GM13977 (cell line): ENCODE measurements at places on chromosomes 2 and 18.

DNA sequence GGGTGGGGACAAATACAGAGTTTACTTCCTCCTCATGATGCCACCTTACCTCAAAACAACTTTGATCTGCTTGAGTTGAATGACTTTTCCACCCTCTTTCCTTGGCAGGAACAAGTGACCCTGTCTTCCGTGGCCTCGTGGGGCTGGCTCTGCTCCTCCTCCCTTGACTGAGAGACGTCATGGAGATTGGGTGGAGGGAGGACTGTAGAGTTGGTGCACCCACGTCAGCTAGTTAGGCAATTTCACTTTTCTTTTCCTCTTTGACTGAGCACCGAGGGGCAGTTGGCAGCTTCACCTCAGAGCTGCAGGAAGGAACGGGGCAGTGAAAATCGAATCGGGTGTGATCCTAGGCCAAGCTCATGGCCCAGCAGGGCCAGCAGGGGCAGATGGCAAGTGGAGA, at the start of gene SP140:
TSS of gene SP140 (plus strand) at position 251 of the 400 bp plus-strand sequence. CDS start at position 360, 109 bp downstream.
- DNase-seq = peak; percentile 64

DNA sequence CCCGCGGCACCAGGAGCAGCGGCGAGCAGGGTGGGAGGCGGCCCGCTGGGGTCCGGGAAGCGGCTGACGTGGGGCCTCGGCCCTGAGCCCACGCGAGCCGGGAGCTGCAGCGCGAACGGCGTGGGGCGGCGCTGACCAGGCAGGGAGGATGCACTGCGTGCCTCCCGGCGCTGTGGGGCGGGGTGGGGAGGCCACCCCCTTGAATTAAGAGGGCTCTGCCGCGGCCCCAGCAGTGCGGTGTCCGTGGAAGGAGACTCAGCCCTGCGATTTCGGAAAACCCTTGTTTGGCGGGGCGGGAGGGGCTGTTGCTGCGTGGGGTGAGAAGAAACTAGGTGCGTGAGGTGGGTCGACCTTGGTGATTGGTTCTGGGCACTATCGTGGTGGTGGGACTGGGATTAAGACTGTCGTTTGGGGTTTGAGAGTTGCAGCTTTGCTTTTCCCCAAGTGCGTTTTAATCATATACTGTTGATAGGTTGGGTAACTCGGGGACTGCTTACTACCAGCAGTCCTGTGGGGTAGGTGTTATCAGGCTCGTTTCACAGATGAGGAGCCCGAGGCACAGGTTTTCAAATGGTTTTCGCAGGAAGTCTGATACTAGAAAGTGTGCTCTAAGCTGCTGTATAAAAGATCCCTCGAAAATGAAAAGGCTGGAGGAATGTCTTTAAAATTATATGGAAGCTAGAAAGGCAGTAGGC, 722 bp downstream of the ACSL3 start:
- DNase-seq = peak; percentile 66

GRCh38 chr18:10410472-10411308, 43.7 kb upstream of the APCDD1 start:
- no peak for DNase-seq

- peak; percentile 72 for DNase-seq
These were observed 91.8 kb downstream of the TGIF1 start for GRCh38 chr18:3541549-3542386.
